ENCODE measurements at places on chromosomes 16 and 17.

DNA sequence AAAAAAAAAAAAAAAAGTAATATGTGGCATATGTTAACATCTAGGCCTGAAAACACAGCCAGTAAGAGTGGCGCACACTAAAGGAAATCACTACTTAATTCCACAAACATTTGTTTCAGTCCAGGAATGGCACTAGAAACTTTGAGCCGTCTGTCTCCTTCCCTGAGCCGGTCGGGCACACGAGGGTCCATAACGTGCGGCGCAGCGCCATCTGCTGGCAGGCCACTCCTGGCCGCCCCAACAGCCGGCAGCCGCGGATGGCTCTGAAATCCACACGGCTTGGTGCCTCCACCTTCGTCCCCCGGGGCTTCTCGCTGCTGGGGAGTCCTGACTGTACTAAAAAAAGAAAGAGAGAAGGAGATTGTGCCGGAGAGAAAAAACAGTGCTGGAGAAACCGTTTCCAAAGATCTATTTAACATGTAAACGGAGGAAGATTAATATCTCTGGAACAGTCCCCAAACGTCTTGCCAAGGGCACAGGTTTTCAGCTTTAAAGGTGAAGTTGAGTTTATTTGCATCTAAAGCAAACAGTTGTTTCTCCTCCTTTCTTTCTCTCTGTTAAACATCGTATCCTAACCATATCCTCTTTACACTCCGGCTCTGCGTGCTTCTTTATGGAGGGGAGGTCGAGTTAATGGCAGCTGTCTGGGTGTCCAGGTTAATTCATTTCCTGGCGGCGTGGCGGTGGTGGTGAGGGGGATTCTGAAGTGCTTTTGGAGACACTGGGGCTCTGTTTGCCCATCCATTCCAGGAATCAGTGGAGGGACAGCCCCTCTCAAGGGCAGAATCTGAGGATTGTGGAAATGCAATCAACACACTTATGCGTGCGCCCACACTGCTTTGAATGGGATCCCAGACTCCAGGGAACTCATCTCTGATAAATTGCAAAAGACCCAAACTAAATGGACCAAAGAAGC lies 611.3 kb upstream of the SALL1 start:
- peak; percentile 2 for DNase-seq

DNA sequence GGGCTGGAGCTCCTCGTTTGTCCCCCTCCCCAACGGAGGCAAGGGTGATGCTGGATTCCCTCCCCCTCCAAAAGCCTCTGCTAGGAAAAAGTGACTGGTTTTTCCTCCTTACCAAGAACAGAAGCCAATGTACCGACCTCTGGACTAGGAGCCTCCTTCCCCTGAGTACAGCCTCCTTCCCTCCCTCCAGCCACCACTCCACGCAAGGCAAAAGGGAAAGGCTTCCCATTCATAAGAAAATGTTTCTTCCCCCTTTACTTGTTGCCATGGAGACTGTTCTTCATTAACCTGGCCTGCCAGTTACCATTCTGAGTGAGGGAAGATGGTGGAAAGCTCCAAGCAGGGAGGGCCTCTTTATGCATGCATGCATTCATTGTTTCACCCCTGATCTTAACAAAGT lies 4.3 kb upstream of the PIMREG start:
- DNase-seq: no peak

- no peak for DNase-seq
These were observed 22.8 kb downstream of the SNTB2 start for GRCh38 chr16:69209735-69210134.

- DNase-seq: no peak
These were observed 231.7 kb downstream of the HAPSTR1 start for GRCh38 chr16:9323170-9323569.

DNA sequence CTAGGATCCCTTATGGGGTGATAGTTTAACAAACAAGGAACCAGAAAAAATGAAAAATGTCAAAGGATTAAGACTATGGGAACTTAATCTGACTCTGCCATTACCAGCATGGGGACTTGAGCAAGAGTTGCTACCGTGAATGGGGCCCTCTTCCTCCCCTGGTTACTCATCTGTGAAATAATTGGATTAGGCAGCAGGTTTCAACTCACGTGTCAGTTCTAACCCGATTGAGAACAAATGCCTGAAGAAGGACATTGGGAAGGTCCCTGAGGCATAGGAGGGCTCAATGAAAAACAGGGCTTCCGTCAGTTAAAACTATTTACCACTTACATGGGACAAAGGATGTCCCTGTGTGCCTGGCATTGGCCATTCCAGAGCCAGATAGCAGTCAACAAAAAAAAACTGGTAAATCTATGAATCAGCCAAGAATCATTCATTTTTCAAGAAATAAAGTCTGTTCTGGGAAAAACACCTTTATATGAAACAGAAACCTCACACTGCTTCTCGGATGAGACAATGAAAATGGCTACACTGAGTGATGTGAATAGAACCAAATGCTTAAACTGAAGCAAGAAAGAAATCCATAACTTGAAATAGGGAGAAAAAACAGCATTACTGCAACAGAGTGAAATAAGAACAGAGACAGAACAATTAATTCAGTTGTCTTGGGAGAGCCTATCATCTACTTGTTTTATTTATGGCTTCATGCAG lies 104.3 kb downstream of the ADAMTS18 start:
- no peak for DNase-seq

GRCh38 chr17:18250259-18250658 lies 8.3 kb downstream of the FLII start:
- no peak for DNase-seq

DNA sequence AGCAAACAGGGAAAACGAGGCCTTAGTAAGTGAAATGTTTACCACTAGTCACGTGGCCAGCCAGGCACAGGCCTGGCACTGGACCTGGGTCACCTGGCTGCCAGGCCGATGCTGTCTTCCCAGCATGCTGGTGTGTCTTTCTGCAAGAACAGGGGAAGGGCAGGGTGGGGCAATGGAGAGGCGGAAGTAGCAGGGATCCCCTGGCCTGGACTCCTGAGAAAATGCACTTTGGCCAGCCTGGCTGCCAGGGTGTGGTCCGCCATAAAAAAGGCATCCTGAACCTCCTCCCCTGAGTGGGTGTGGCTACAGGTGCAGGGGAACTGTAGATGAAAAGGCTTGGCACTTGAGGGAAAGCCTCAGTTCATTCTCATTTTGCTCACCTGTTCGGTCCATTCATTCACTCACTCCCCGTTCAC lies 1.0 kb upstream of the ANKRD40CL start:
- no peak for DNase-seq

DNA sequence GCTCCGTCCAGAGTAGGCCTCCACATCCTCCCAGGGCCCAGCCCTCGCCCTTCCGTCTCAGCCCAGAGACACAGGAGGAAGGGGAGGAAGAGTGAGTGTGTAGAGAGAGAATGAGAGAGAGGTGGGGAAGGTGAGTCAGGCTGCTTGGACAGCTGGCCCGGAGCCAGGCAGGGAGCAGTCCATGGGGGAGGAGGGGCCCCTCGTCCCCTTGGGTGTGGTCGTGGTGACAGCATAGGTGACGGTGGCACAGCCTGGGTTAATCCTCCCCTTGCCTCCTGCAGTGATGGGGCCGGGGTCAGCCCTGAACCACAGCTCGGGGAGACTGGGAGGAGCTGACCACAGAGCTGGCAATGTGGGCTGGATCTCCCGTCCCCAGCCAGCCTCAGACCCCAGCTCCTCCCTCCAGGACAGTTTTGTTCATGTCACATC lies 36.5 kb downstream of the FA2H start:
- no peak for DNase-seq

DNA sequence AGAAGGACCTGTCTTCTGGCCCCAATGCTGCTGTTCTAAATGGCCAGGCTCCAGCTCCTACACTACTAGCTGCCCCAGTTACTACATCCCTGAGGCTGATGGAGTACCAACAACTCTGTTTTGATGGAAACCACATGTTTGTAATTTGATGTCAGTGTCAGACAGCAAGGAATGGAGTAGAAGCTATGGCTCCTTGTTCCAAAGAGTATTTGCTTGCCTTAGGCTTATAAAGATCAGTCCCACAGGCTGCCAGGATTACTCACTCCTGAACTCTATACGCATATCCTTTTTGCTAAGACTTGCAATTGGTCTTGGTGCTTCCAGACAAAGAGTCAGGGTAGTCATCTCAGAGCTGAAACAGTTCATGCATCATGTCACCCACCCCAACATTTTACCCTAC lies 139.6 kb downstream of the HS3ST3A1 start:
- no peak for DNase-seq

DNA sequence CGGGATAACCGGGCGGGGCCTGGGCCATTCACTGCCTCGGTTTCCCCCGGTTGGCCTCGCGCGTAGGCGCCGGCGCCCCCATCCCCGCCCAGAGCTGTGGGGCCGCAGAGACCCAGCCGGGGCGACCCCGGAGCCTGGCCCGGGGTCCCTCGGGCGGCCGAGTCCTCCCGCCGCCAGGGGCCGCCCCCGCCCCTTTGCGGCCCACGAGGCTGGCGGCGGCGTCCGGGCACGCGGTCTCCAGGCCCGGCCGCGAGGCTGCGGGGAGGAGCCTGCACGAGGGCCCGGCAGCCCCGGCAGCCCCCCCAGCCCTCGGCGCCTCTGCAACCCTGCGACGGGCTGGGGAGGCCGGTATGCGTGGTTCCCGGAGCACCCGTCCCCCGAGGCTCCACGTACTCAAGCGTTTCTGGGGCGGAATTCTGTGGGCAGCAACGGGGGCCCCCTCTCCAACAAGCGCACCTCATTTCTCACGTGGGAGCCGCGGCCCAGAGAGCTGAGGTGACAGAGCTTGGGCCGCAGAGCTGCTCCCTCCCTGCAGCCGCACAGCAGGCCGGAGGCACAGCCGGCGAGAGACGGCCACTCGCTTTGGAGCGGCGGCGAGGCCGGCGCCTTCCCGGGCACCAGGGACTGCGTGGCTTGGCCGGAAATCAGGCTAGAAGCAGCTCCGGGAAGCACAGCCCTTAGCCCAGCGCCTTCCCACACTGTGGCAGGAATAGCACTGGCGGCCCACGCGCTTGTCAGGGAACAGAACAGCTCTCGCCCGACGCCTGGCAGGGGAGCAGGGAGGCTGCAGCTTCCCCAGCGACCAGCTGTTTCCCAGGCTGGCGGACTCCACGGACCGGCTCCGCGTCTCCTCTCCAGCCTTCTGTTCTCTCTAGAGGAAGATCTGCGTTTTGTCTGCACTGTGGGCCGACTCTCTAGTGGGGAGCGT lies 867 bp upstream of the LIMD2 start:
- DNase-seq: peak; percentile 38

- no peak for DNase-seq
These were observed 78.1 kb downstream of the SKAP1 start for GRCh38 chr17:48351911-48352332.

- no peak for DNase-seq
These were observed 15.3 kb downstream of the CMTM3 start for GRCh38 chr16:66619534-66620428.

GRCh38 chr16:49543631-49543946 lies 170.0 kb downstream of the C16orf78 start:
- DNase-seq: no peak

DNA sequence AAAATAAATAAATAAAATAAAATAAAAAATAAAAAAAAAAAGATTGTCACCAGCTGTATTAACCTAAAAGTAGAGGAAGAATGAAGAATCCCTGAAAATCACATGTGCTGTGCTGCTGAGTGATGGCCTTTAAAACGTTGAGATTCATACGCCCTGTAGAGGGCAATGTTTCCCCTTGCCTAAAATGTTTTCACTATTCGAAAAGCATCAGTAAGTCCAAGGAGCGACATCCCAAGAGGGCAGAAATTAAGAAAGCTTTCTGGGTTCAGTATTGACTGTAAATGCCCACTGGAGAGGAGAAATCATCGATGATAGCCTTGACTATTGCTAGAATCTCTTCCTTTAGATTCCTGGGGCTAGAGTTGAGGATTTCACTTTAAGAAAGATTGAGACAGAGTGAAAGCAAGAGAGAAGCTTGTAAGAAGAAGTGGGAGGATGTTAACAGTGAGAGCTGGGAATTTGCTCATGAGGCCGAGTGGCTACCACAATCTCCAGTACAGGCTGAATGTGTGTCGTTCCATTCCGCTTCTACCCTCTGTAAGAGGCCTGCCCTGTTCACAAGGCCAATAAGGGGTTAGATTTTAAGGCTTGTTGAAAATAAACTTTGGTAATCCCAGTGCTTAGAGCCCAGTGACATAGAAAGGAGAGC lies 170.8 kb upstream of the FAM20A start:
- DNase-seq: no peak

GRCh38 chr16:82672676-82673075 lies 45.9 kb downstream of the CDH13 start:
- DNase-seq: no peak

DNA sequence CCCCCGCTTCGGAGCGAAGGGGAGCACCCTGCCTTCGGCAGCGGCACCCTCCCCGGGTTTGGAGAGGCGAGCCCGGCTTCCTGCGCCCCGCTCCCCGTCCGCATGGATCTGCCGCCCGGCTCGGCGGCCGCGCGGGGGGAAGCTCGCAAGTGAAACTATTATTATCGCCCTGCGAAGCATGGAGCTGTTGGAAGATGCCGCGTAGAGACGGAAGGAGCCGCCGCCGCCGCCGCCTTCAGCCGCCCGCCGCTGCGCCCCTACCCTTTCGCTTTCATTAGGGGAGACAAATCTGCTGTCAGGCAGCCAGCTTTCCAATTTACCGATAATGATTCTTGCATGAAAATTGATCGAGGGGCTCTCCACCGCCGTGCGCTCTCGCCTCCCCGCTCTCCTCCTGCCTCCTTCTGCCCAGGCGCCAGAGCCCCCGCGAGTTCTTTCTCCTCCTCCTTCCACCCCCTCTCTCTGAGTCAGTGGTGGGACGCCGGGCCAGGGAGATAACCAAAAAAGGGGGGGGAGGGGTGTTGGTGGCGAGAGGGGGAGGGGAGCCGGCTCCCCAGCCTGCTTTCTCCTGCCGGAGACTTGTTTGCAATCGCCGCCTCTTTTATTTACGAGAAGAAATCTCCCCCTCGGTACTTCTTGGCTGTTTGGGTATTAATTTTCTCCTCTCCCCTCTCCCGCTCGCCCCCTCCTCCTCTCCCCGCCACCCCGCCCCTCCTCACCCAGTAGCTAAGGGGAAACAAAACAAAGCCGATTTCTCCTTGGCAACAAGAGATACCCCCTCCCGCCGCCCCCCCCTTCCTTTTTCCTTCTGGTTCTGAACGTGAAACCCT lies 58.0 kb upstream of the GSE1 start:
- DNase-seq: peak; percentile 56

GRCh38 chr16:49622084-49622390 lies 233.9 kb downstream of the ZNF423 start:
- no peak for DNase-seq

- no peak for DNase-seq
These were observed 481 bp downstream of the HEXIM2 start for GRCh38 chr17:45162025-45162687.

GRCh38 chr16:48113001-48113400 lies 42.8 kb downstream of the ABCC12 start:
- no peak for DNase-seq

All from stimulated activated CD8-positive, alpha-beta memory T cell treated with anti-CD3 and anti-CD28 coated beads, Interleukin-4, amount 100 ng/mL, for 24 hours (primary cell).